Vagina (tissue), 2 donors: ENCODE measurements at places on chromosomes 11 and 22. TPM values are rescaled to one million over a fixed set of nuclear protein-coding genes. Genes with fewer than 3 reads are reported as not detected.

The FXYD6 gene
- 75.4 TPM for total RNA-seq

The GPHA2 gene
- not detected for total RNA-seq

- DNase-seq = no peak
These were observed 69.4 kb downstream of the DDX10 start for GRCh38 chr11:108734283-108734682.

GRCh38 chr22:37626144-37626543 is 13.3 kb upstream of the SH3BP1 start:
- DNase-seq = no peak
